ENCODE measurements at places on chromosomes 6 and 20.

DNA sequence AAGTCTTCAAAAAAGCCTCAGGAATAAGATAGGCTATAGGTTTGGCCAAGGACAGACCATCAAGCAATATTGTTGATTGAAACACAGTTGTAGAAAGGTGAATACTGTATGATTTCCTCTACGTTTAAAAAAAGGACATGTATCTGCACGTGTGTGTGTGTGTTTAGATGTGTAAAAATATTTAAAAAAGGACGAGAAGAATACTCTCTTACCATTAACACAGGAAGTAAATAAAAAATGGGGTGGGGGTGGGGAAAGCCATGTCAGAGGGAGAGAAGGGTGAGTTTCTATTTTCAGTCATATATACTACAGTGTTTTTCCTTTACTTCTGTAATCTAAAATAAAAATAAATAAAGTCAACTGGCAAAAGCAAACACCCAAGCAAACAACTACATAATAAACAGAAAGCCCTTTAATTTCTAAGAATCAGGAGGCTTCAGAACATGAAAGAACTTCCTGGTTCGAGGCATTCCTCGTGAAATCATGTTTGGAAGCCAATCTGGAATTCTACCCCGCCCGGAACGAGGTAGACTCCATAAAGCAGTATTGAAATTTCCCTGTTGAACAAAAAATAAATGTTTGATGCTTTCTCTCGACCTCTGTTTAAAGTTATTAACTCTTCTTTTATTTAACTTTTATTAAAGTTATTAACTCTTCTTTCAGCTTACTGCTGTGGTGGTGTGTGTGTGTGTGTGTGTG, 158.1 kb upstream of the ZNF217 start:
- DNase-seq, result no peak

DNA sequence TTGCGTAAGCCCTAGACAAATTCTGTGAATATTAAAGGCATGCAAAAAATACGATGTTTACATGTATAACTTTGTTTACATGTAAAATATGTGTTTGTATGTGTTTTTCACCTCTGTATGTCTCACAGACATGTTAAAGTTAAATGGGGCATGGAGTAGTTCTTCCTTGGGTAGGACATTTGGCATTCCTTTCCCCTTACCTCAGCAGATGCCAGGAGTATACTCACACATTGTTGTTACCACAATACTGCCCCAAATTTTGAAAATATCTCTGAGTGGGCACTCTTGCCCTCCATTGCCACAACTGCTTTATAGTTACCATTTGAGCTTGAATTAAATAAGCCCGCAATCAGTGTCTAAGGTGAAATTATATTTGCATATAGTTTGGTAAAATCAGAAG, 147.5 kb downstream of the MYO6 start:
- DNase-seq, result no peak

GRCh38 chr6:32046450-32047083, 8.4 kb downstream of the CYP21A2 start:
- DNase-seq, result no peak

DNA sequence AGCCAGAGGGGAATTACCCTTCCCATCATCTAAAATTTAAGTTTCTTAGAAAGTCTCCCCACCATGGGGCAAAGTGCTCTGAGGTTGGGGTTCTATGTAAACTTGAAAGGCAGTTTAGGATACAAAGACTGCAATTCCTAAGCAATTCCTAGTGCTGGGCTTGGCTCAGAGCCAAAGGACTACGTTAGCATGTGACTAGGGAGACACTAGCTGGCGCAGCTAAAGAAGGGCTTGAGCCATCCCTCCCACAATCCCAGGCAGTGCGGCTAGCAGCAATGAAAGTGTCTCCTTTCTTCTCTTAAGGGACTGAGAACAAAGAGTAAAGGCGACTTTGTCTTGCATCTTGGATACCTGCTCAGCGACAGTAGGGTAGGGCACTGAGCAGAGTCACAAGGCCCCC, 306.6 kb upstream of the FKBP1C start:
- no peak for DNase-seq

- DNase-seq, result no peak
These were observed 16.6 kb upstream of the PI16 start for GRCh38 chr6:36937896-36938295.

DNA sequence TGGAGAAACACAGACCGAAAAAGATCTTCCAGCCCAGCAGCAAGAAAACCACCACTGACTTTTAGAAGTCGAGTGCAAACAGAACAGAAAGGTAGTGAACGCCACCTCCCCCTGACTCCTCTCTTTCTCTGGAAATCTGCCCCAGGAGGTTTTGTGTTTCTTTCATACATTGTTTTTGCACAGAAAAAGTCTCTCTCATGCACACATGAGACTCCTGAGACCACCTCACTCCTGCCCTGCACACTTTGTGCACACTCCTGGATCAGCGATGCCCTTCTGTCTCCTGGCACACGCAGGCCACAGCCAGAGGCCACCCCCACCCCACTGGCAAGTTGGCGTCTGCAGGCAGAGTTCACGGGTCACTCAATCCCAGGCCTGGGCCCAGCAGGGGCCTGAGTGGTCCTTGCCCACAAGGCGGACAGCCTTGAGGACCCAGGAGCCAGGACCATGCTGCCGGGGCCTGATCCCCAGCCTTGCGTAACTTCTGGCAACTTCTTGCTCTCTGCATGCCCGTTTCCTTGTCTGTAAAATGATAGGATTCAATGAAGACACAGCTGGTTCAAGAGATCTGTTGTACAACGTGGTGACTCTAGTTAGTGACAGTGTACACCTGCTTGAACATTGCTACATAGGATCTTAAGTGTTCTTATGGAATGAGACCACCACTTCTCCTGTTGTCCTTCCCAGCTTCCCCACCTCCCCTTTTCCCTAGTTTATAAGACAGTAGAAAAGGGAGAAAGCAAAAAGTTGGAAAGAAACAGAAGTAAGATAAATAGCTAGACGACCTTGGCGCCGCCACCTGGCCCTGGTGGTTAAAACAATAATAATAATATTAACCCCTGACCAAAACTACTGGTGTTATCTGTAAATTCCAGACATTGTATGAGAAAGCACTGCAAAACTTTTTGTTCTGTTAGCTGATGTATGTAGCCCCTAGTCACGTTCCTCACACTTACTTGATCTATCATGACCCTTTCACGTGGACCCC, 30.2 kb upstream of the CST7 start:
- DNase-seq, result no peak

GRCh38 chr20:22949331-22950109, 85.6 kb upstream of the SSTR4 start:
- DNase-seq, result no peak

Data from activated gamma-delta T cell treated with anti-CD3 and anti-CD28 coated beads, Interleukin-2, amount 50 U/mL, for 16 hours (primary cell).